ENCODE measurements at places on chromosomes 5 and 9.
A peak's percentile ranks its signal among the peaks of the same experiment; 100 is the strongest.

DNA sequence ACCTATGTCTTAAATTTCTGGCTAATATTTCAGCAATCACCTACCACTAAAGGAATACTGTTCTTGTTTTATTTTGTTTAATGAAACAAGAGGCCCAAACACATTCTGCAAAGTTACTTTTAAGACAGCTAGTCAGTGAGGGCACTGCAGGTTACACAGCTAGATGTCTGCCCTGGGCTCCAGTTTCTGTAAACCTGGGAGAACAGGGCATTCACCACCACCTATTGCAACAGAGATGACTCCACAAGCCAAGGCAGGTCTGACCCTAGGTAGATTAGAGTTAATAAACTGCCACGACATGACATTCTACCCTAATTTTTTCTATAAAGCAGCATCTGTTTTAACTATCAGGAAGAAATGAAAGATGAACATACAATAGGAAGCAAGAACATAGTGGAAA is 90.8 kb downstream of the SLF1 start:
- DNase-seq: no peak

DNA sequence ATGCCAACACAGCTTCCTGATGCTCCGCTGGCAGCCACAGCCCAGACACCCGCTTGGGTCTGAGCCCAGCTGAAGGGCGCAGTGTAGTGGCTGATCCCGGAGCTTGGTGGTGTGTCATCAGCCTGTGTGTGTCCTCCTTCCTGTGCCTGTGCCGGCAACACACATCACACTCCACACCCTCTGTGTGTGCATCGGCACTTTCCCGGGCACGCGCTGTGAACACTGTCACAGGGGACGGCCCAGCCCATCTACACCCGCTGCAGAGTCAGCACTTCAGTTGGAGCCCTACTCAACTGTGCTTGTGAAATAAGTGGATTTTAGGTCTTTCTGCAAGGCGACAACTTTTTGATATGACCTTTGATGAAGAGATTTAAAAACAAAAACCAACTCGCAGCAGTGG is 189.4 kb downstream of the IRX2 start:
- DNase-seq: no peak

DNA sequence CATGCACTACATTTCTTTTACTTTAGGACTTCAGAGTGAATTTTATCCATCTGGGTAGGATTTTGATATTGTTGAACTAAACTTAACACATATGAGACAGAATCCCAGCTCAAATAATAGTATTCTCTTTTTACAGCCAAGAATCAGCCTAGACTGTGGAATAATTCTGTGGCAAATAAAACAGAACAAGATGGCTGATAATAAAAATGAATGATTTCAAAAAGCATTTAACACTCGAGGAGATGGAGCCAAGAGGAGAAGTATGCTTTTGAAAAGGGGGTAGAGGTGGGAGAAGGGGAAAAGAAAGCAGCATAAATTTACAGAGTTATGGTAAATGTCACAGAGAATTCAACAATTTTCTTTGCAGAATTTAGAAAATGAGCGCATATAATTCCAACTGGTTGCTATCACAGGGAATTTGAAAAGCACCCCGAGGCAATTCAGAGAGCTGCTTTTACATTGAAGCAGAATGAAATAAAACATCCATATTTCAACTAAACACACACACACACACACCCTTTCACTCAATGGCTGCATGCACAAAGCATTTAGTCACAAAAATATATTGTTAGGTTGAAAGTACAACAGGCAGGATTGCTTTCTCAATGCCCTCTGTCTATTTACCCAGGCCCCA is 60.2 kb upstream of the DMAC1 start:
- DNase-seq: no peak

GRCh38 chr5:71924980-71925379 is 182.3 kb upstream of the MAP1B start:
- DNase-seq: peak; percentile 66

DNA sequence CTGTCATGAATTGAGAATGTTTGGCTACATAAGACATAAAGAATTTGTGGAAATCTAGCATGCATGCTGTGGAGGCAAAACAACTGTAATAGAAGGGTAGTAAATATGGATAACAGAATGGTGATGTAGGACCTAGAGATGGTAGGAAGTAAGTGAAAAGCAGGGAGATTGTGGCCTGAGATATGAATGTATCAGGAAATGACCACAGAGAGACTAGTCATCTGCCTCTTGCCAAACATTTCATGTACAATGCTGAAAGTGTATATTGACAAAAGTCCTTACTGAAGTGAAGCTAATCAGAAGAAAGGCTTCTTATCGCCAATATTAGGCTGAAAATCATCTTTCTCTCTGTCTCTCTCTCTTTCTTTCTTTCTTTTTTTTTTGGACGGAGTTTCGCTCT is 873.1 kb upstream of the CTNND2 start:
- DNase-seq: no peak

GRCh38 chr9:129382281-129383018 is 204.4 kb upstream of the IER5L start:
- no peak for DNase-seq

- DNase-seq: no peak
These were observed 14.3 kb upstream of the SNCAIP start for GRCh38 chr5:122297587-122298298.

DNA sequence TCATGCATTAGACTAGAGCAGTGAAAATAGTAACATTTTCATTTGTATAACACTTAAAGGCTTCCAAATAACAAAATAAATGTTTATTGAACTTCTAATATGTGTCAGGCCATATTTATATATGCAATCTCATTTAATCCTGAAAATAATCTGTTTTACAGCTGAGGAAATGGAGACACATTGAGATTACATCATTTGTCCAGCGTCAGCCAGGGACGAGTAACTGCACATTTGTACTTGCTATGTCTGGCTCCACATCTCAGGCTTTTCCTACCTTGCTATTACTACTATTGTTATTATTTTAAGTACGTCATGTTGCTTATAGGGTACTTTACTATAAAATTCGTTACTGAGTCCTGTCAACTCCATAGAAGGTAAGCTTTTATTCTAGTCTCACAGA is 3.8 kb upstream of the C9 start:
- no peak for DNase-seq

- DNase-seq: no peak
These were observed 29.2 kb downstream of the NR4A3 start for GRCh38 chr9:99850736-99851499.

GRCh38 chr5:134141331-134142050 is 27.0 kb downstream of the TCF7 start:
- DNase-seq: no peak

- peak; percentile 49 for DNase-seq
These were observed 24.8 kb downstream of the HSPB3 start for GRCh38 chr5:54480296-54480695.

DNA sequence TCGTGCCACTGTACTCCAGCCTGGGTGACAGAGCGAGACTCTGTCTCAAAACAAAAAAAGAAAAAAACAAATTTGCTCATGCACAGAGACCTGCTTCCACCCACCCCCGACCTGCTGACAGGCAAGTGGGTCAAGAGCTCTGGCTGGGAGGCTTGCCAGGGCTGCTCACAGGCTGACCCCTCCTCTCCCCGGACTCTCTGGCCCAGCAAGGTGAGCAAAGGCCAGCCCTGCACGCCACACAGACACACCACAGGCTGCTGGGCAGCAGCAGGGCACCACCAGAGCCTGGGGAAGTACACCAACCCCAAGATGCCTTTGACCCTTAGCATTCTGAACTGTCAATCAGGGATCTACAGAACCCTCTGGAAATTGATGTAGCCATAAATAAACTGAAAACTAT is 29.2 kb downstream of the NSUN2 start:
- no peak for DNase-seq

DNA sequence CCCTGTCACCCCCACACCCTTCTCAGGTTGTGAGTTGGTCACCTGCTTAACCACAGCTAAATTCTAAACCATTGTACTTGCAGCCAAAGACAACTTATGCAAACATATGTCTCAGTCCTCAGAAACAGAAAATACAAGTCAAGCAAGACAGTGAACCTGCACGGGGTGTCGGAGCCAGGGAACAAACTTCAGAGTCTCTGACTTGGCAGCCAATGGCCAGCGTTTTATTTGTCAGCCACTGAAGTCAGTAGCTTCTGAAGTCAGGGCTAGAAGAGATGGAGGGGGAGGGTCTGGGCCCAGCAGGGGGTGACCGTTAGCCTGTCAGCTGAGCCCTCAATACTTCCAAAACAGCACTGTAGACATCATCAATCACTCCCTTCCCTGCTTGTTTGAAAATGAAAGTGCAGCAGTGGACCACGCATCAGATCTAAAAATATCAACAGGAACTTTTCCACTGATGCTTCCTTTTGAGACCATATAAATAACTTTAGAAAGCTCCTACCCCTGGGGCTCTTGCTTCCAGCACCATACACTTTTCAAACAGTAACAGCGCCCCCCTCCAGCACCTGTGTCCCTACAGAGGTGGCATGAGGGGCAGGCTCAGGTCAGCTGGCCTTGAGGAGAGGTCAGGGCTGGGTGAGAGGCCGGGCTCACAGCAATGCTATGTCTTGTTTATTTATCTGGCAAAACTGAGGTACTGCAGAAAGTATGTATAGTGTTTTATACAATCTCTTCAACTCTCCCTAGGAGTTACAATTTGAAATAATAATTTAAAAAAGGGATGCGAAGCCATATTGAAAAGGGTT is 142.5 kb downstream of the ACER2 start:
- DNase-seq: peak; percentile 0

DNA sequence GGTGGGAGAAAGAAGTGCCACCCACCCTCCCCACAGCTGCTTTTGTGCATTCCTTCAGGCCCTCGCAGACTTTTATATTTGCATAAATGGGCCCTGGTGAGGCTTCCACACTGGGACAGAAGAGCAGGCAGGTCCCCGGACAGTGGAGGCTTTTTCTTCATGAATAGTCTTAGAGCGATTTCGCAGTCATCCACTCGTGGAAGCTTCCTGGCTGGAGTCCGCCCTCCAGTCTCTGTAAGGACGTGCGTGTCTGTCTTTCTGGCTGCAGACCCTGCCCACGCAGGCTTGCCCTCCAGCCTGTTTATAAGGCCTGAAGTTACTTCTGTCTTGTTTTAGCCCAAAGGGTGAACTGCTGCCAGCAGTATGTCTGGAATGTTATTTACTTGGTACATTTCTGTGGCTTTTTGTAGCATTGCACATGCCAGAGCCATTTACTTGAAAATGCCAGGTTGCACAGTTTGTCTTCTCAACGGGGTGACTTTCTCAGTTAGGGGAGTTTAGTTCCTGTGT is 195.7 kb downstream of the AOPEP start:
- peak; percentile 97 for DNase-seq

DNA sequence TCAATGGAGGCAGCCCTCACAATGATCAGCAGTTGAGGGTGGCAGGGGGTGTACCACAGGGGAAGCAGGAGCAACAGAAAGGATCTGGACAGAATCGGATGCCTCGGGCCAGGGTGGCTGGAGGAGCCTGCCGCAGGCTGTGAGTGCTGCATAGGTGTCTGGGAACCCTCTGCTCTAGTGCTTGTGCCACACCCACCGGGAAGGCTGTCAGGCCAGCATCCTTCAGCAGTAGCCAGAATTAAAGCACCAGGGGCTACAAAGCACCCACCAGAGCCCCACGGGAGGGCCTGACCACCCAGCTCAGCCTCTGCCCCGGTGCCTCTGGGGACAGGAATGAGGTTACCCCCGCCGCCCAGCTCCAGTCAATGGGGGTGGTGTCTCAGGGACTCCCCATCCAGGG is 49.0 kb downstream of the ARHGEF37 start:
- DNase-seq: no peak

DNA sequence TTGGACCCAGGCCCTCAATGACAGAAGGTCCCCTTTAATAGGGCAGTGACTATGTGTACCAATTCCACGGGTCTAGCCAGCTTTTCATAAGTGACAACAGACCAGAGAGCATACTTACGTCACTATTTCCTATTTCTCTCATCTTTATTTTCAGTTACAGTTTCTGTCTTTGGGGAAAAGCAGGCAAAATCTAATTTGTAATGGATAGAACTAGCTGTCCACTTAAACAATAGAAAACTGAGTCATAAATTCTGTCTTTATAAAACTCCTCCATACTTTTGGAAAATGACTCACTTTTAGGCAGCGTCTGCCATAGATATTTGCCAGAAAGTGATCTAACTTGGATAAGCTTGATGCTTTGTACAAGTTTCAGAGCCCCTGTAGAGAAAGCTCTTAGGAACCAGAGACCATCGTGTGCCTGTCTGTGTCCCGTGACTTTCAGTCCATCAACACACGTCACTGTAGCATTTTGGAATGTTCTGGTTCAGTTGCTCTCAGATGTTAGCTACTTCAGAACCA is 101.9 kb downstream of the F2RL2 start:
- DNase-seq: peak; percentile 88

GRCh38 chr5:72378639-72379289 is 58.6 kb downstream of the PTCD2 start:
- DNase-seq: peak; percentile 88

DNA sequence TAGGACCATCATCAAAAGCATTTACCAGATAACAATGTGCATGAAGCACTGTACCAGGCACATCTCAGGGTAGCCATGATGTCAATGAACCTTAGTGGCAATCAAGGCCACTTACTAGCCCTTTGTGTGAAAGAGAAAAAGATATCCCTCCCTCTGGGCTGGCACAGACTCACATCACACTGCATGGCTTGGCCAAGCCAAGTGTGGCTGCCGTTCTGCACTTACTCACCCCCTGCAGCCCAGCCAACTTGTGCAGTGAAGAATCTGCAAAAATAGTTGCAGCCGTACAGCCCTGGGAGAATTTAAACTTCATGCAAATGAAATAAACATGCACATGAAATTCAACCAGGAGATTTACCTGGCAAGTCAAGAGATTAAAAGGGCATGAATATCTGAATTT is 333.5 kb downstream of the DEPDC1B start:
- no peak for DNase-seq

DNA sequence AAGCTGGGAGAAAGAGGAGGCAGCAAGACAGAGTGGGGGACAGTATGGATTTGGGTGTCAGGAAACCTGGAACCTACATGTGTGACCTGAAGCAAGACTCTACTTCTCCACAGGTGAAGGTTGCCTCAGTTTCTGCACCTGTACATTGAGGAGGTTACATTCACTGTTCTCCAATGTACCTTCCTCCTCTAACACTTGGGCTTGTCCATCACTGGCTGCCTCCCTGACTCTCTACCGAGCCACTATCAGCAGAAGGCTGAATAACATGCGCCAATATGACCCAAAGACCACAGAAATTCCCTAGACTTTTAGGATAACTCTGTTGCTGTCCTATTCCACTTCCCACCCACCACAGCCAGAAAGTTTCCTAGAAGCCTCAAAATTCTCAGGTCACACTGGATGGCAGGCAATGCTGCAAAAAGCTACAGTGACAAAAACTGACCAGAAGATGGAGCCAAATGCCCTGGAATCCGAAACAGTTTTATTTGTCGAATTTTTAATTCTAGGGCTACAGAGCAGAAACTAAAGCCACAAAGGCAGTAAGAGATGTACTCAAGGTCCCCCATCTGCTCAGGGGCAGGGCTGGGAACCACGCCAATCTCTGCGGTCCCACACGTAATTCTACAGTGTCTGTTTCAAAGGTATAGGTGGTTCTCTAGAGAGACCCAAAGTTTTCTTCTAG is 64.4 kb downstream of the FAM114A2 start:
- peak; percentile 53 for DNase-seq

Data from fibroblast of upper back skin (primary cell).